ENCODE measurements at places on chromosomes 13 and 19. TPM values are rescaled to one million over a fixed set of nuclear protein-coding genes. Genes with fewer than 3 reads are reported as not detected.

DNA sequence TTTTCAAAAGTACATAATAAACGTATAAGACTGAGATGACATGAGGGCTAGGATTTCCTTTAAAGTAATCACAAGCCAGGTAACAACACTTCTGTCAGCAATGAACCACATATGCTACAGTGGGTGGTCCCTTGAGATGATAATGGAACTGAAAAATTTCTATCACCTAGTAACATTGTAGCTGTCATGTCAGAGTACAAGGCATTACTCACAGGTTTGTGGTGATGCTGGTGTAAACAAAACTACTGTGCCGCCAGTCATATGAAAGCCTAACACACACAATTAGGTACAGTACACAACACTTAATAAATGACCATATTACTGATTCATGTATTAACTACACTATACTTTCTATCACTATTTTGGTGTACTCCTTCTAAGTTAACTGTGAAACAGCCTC, 36.8 kb downstream of the MIPEP start:
- no peak for DNase-seq
- H3K4me3 ChIP-seq: no peak overlapping the region
- no peaks in the 10 kb centered on the region for H3K4me1 ChIP-seq

DNA sequence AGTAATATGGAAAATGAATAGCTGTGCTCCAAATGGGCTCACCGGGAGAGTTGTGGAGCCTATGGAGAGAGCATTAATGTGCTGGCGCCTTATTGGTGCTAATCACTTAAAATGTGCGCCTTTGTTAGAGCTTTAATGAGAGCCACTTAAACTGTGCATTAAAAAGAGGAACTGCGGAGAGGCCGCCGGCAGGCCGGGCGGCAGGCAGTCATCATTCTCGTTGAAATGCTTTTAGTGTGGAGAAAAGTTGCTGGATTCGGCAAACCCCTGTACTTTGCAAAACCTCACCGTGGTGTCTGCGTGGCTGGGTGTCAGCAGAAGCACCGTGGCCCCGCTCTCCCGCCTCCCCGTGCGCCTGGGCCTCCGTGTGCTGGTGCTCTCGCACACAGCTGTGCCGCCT, 105.5 kb downstream of the KDM4B start:
- H3K36me3 ChIP-seq: no peaks in the 10 kb centered on the region
- H3K27ac ChIP-seq: no peak overlapping the region
- no peak for DNase-seq
- no peak overlapping the region for H3K4me3 ChIP-seq

- no peaks in the 10 kb centered on the region for H3K27me3 ChIP-seq
- peaks cover 1% of the 10 kb centered on the region for H3K36me3 ChIP-seq
- no peaks in the 10 kb centered on the region for H3K4me1 ChIP-seq
- H3K4me3 ChIP-seq: no peak overlapping the region
- H3K27ac ChIP-seq: no peak overlapping the region
These were observed 201.4 kb downstream of the PCCA start for GRCh38 chr13:100290165-100290801.

- peak overlapping the region; percentile 67 for H3K27ac ChIP-seq
- H3K4me3 ChIP-seq: no peak overlapping the region
- H3K4me1 ChIP-seq: peaks cover 20% of the 10 kb centered on the region
- no peak for DNase-seq
- H3K36me3 ChIP-seq: peaks cover 12% of the 10 kb centered on the region
These were observed 72.8 kb downstream of the COG3 start for GRCh38 chr13:45537516-45537915.

- DNase-seq: no peak
- H3K4me1 ChIP-seq: no peaks in the 10 kb centered on the region
- H3K27me3 ChIP-seq: peaks cover 51% of the 10 kb centered on the region
- H3K4me3 ChIP-seq: peak overlapping the region; percentile 35
These were observed 265.2 kb upstream of the SGCG start for GRCh38 chr13:22915442-22916082.

DNA sequence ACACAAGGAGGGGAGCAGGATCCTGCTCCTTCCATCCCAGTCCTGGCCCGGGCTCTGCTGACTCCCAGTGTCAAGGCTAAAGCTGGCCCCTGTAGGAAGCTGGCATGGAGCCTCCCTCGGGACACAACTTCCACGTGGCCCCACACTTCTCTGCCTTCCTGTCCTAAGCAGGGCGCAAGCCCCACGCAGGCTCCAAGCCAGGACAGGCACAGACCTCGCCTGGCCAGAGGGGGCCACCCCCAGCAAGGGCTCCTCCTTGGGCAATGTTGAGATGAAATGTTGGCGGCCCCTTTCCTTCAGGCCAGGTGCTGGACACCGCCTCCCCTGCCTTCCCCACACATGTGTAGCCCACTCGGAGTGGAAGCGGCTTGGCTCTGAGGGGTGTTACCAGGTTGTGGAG, 66.6 kb downstream of the COL4A1 start:
- H3K4me1 ChIP-seq: no peaks in the 10 kb centered on the region
- no peak overlapping the region for H3K27ac ChIP-seq
- peaks cover 7% of the 10 kb centered on the region for H3K27me3 ChIP-seq
- DNase-seq: peak; percentile 21
- H3K36me3 ChIP-seq: no peaks in the 10 kb centered on the region

- H3K27me3 ChIP-seq: peaks cover 19% of the 10 kb centered on the region
- H3K4me1 ChIP-seq: peaks cover 24% of the 10 kb centered on the region
- DNase-seq: no peak
These were observed 19.7 kb downstream of the CEACAM16 start for GRCh38 chr19:44718441-44719261.

- no peaks in the 10 kb centered on the region for H3K36me3 ChIP-seq
- no peak overlapping the region for H3K4me3 ChIP-seq
- no peaks in the 10 kb centered on the region for H3K4me1 ChIP-seq
- DNase-seq: no peak
These were observed 23.3 kb upstream of the ZNF99 start for GRCh38 chr19:22807061-22807835.

DNA sequence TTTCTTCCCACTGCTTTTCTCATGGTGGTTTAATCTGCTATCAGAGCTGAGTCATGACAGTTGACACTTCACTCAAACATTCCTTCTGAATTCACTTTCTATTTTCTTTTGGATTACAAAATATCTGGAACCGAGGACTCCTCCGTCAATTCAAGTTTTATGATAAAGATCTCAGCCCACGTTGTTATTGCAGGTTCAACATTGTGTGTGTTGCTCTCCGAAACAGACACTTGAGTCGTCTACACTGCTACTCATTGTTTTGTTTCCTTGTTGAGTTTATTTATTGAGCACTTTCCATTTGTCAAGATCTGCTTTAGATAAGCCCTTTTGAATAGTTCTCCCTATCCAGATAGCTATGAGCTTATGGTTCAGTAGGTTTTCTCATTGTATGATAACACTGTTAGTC, 636.1 kb upstream of the GPC6 start:
- H3K27ac ChIP-seq: no peak overlapping the region
- no peaks in the 10 kb centered on the region for H3K36me3 ChIP-seq
- no peak overlapping the region for H3K4me3 ChIP-seq
- H3K27me3 ChIP-seq: no peaks in the 10 kb centered on the region

- peaks cover 4% of the 10 kb centered on the region for H3K36me3 ChIP-seq
- H3K4me1 ChIP-seq: peaks cover 19% of the 10 kb centered on the region
- no peak for DNase-seq
- H3K27ac ChIP-seq: no peak overlapping the region
These were observed 3.1 kb upstream of the SUCLA2 start for GRCh38 chr13:48004201-48004600.

GRCh38 chr13:98278068-98278724, 101.1 kb upstream of the RNF113B start:
- DNase-seq: no peak
- no peak overlapping the region for H3K27ac ChIP-seq
- peaks cover 2% of the 10 kb centered on the region for H3K27me3 ChIP-seq
- H3K4me1 ChIP-seq: peaks cover 7% of the 10 kb centered on the region
- H3K36me3 ChIP-seq: no peaks in the 10 kb centered on the region

DNA sequence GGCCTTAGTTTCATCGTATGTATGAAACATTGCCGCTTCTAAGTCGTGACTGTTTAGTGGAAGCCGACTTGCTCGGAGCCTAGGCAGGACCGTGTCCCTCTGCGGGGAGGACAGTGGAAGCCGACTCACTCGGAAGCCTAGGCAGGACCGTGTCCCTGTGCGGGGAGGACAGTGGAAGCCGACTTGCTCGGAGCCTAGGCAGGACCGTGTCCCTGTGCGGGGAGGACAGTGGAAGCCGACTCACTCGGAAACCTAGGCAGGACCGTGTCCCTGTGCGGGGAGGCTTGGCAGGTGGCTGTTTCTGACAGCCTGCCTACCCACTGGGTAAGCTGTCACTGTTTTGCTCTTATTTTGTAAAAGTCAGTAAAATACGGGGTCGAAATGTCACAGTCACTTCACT, 20.4 kb upstream of the DCUN1D2 start:
- H3K27me3 ChIP-seq: no peaks in the 10 kb centered on the region
- no peak for DNase-seq
- H3K27ac ChIP-seq: no peak overlapping the region

DNA sequence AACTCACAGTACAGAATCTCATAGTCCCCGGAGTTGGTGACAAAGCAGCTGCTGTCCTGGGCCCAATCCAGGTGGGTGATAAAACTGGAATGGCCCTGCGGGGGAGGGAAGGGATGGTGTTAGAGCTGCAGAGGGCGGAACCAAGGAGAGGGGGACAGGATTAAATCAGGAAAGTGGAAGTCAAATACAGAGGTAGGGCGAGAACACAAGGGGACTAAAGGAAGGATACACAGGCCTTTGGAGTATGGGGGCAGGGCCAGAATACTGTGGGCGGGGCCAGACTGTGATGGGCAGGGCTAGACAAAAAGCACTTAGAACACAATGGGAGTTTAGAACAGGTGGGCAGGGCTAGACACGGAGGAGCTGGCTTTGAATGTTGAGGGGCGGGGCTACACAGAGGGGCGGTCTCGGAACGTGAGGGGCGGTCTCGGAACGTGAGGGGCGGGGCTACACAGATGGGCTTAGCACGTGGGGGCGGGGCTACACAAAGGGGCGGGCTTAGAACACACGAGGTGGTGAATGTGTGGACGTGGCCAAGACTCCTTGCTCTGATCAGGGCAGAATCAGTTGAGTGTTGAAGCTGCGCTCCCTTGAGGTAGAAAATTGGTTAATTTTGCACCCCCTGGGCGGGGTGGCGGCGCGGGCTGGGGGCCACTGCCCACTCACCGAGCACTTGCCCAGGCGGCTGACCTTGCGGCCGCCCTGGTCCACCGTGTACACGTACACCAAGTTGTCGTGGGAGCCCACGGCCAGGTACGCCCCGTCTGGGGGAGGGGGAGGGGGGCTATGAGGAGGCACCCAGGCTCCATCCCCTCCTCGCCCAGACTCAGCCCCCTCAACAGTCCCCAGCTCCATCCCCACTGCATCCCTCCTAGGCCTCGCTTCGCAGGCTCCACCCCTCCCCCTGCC, 14.0 kb upstream of the GPR4 start:
- no peak overlapping the region for H3K4me3 ChIP-seq
- peaks cover 29% of the 10 kb centered on the region for H3K4me1 ChIP-seq
- no peak overlapping the region for H3K27ac ChIP-seq
- peak; percentile 88 for DNase-seq

GRCh38 chr13:41941174-41941573, 19.7 kb downstream of the VWA8 start:
- H3K4me3 ChIP-seq: no peak overlapping the region
- H3K27me3 ChIP-seq: no peaks in the 10 kb centered on the region
- no peaks in the 10 kb centered on the region for H3K4me1 ChIP-seq
- no peak overlapping the region for H3K27ac ChIP-seq
- H3K36me3 ChIP-seq: peaks cover 19% of the 10 kb centered on the region
- no peak for DNase-seq

- H3K27me3 ChIP-seq: peaks cover 2% of the 10 kb centered on the region
- no peaks in the 10 kb centered on the region for H3K4me1 ChIP-seq
- no peak overlapping the region for H3K27ac ChIP-seq
- DNase-seq: no peak
These were observed 243.5 kb downstream of the ITGBL1 start for GRCh38 chr13:101695870-101696516.

- no peak overlapping the region for H3K27ac ChIP-seq
- no peak overlapping the region for H3K4me3 ChIP-seq
- no peaks in the 10 kb centered on the region for H3K4me1 ChIP-seq
- no peak for DNase-seq
These were observed 26.2 kb downstream of the OXGR1 start for GRCh38 chr13:96968027-96968426.

- no peak for DNase-seq
- H3K4me3 ChIP-seq: no peak overlapping the region
- H3K27me3 ChIP-seq: no peaks in the 10 kb centered on the region
- H3K36me3 ChIP-seq: no peaks in the 10 kb centered on the region
These were observed 1534.8 kb downstream of the SLITRK5 start for GRCh38 chr13:89205856-89206520.

GRCh38 chr19:41927497-41928192, 604 bp downstream of the ERFL start:
- peaks cover 16% of the 10 kb centered on the region for H3K4me1 ChIP-seq
- peak; percentile 46 for DNase-seq
- H3K27ac ChIP-seq: no peak overlapping the region
- H3K36me3 ChIP-seq: no peaks in the 10 kb centered on the region

DNA sequence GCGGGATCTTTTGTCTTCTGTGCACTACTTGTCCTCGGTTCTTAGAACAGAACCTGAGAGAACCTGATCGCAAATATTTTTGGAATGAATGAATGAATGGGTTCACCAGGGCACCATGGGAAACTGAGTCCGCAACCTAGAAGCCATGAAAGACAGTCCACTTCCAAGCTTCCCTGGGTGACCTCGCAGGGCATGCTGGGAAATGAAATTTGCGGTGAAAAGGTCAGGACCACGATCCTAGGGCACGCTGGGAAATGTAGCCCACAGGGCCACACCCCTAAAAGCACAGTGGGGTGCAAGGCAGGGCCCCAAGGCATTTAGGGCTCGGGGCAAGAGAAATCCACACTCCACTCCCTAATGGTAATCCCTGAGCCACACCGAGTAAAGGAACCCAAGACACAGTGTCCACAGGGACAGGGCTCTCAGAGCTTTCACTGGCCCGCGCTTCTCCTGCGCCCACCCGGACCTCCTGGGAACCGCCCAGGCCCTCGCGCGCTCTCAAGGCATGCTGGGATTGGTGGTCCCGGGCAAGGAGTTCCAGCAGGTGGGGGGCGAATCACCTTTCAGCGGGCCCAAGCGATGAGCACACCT, 1.1 kb upstream of the PPP1R12C start:
- H3K4me3 ChIP-seq: peak overlapping the region; percentile 97
- H3K27me3 ChIP-seq: peaks cover 11% of the 10 kb centered on the region
- peak; percentile 67 for DNase-seq
- peak overlapping the region; percentile 96 for H3K27ac ChIP-seq
- peaks cover 36% of the 10 kb centered on the region for H3K4me1 ChIP-seq
- peaks cover 4% of the 10 kb centered on the region for H3K36me3 ChIP-seq

GRCh38 chr13:113527272-113527958, 36.9 kb upstream of the DCUN1D2 start:
- no peak for DNase-seq
- no peaks in the 10 kb centered on the region for H3K4me1 ChIP-seq
- H3K4me3 ChIP-seq: no peak overlapping the region

- H3K4me1 ChIP-seq: peaks cover 5% of the 10 kb centered on the region
- H3K4me3 ChIP-seq: no peak overlapping the region
- H3K36me3 ChIP-seq: peaks cover 2% of the 10 kb centered on the region
- no peaks in the 10 kb centered on the region for H3K27me3 ChIP-seq
- no peak overlapping the region for H3K27ac ChIP-seq
These were observed 43.7 kb upstream of the ADGRE5 start for GRCh38 chr19:14337510-14337909.

GRCh38 chr13:112510002-112510780, 77.8 kb downstream of the TUBGCP3 start:
- H3K27ac ChIP-seq: no peak overlapping the region
- H3K4me1 ChIP-seq: peaks cover 11% of the 10 kb centered on the region
- H3K36me3 ChIP-seq: peaks cover 6% of the 10 kb centered on the region
- no peaks in the 10 kb centered on the region for H3K27me3 ChIP-seq
- no peak overlapping the region for H3K4me3 ChIP-seq

MEF2B gene
- 3.2 TPM for total RNA-seq

VWA8 gene
- total RNA-seq: 14.9 TPM

RNF17 gene
- not detected for total RNA-seq

KLK5 gene
- total RNA-seq: not detected

SLC25A41 gene
- 0.44 TPM for total RNA-seq

KLK10 gene
- total RNA-seq: not detected
